CD4-positive, alpha-beta T cell treated with Interleukin-21 for 1 hour (primary cell): ENCODE measurements at places on chromosomes 5 and 9.
A peak's percentile ranks its signal among the peaks of the same experiment; 100 is the strongest.

DNA sequence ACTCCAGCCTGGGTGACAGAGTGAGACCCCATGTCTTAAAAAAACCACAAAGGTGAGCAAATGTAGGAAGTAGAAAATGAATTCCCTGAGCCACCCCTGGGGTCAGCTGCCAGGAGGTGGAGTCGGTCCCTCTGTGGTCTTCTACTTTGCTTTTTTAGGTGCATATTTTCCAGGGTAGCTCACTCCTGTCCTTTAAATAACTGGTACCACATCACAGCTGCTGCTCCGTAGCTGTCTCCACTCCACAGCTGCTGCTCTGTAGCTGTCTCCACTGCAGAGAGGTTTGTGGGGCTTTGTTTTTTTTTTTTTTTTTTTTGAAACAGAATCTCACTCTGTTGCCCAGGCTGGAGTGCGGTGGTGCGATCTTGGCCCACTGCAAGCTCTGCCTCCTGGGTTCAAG lies 8.9 kb downstream of the WDR5 start:
- DNase-seq, result no peak

- no peak for DNase-seq
Measured at GRCh38 chr5:152813526-152813925, 408.4 kb upstream of the NMUR2 start.

- DNase-seq, result no peak
Measured at GRCh38 chr9:77212801-77213200, 35.5 kb downstream of the VPS13A start.

DNA sequence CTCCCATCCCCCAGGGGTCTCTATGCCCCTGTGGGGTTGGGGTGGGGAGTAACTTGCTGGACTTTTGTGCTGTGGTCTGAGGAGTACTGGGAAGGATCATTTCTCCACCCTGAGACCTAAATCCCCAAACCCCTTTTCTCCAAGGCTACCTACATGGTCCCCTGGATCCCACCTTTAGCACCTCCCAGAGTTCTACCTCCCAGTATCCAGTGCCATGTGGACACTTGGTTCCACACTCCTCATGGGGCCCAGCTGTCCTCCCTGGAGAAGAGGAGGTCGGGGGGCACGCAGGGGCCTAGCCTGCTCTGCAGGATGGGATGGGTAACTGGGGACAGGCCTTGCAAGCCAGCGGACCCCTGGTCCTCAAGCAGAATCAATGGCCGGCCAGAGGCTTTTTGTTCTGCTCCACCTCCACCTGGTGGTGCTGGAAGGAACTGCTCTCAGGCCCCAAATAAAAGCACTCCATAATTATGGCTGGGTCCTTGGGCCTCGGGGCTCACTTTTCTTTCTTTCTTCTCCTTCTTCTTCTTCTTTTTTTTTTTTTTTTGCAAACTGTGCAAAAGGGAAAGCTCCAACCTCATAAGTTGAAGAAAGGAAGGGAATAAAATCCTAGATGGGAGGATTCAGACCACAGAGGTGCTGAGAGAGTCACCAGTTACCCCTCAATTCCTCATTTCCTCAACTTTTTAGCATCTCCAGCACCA lies 68.4 kb downstream of the PSD2 start:
- peak; percentile 60 for DNase-seq

DNA sequence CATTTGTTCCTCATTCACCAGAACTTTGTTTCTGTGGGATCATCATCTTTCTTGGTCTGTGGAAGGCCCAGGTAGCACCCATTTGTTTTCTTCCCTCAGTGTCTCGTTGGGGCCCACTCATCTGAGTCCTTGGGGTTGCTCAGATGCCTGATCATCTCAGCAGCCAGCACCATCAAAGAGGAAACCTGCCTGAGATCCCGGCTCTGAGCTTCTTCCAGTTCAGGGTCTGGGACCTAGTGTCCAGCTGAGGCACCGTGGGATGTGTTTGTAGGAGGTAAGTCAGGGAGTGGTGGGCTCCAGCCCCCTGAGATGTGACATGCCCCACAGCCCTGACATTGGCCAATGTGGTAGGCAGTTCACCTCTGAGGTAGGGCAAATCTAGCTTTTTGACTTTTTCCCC lies 9.4 kb upstream of the CD180 start:
- DNase-seq, result no peak

DNA sequence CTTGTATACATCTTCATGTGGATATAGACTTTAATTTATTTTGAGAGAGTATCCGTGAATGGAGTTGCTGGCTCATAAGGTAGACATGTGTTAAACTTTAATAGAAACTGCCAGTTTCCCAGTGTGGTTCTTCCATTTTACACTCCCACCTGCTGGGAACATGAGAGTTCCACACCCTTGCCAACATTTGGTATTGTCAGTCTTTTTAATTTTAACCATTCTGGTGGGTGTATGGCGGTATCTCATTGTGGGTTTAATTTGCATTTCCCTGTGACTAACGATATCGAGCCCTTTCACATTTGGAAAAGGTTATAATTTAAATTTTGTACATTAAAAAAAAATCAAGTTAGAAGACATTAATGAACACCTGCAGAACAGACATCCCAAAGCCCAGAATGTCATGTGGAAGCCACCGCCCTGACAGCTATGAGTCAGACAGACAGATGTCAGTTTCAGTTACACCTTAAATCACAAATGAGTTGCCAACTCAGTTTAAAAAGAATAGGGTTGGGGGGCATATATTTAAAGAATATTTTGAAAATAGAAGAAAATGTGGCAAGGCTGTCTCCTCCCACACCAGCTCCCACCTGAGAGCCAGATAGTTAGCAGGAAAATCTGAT lies 36.9 kb downstream of the ANKRD33B start:
- DNase-seq, result no peak

DNA sequence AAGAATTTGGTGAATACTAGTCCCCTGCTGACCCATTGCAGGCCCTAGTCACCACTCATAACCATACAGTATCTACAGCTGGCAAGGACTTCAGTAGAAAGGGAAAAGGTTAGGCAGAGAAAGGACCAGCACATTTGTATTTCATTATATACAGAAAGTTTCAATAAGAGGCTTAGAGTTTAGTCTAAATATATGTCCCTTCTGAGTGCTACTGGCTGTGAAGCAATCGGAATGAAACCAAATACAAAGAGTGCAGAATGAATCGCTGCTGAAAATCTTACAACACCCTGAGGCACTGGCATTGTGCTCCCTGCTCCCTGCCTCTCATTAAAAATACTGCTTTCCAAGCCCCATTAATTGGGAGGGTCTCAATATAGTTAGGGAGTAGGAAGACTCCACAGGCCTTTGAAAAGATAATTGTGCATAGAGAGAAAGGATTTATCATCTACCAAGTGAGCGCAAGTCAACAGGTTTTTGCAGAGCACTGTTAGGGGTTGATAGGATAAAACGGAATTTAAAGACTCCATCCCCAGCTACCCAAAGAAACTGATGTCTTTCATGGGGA lies 110.8 kb downstream of the SLC1A3 start:
- no peak for DNase-seq
